ENCODE measurements at places on chromosomes 5 and 9.

DNA sequence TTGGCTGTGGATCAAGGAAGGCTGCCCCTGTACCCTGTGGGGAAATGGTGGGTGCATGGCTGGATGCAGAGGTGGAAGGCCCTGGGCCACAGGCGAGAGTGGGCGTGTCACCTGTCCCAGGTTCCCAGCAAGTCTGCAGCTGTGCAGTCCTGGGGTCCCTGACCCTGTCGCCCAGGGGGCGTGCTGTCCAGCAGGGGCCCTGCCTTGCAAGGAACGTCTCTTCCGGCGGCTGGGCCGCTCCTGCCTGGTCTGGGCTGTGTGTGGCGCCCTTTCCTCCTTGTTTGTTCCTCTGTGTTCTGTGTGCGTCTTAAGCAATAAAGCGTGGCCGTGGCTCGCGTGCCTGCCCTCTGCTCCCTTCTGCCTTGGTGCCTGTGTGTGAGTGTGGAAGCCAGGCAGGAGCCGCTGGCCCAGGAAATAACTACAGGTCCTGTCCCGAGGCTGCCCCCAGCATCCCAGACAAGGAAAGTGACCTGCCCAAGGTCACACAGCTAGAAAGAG is 8.4 kb downstream of the SLC2A6 start:
- DNase-seq, result no peak

DNA sequence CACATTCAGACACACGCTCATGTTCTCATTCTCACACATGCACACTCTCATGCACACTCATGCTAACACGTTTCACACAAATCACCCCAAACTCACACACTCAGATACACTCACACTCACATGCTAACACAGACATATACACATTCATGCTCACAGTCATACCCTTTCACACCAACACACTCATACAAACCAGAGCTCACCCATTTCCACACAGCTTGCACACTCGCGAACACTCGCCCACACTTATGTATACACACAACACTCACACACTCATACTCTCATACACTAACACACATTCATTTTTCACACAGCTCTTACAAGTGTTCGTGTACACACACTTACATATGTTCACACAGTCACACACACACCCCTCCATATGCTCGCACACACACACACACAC is 64.1 kb upstream of the IL17B start:
- DNase-seq, result no peak

DNA sequence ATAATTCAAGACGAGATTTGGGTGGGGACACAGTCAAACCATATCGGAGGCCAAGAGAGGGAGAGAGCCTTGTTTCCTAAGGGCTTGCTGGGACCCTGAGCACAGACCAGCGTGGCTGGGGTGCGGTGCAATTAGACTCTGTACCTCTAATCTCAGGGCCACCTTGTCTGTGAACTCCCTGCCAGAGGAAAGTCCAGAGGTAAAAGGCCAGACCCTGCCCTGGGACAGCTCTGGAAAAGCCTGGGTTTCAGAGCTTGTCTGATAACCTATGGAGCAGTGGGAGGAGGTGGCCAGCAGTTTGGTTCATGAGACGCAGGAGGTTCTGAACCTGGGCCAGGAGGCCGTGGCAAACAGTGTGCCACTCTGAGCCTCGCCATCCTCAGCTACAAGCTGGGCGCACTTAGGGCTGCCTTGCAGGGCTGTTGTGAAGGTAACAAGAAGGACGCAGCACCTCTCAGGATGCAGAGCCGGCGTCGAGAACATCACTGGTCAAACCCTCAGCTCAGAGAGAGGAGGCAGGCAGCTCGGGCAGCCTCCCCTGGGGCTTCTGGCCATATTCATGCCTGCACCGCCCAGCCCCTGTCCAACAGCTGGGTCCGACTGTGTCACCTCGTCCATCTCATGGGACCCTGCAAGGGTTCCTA is 4.8 kb upstream of the DOLPP1 start:
- no peak for DNase-seq

DNA sequence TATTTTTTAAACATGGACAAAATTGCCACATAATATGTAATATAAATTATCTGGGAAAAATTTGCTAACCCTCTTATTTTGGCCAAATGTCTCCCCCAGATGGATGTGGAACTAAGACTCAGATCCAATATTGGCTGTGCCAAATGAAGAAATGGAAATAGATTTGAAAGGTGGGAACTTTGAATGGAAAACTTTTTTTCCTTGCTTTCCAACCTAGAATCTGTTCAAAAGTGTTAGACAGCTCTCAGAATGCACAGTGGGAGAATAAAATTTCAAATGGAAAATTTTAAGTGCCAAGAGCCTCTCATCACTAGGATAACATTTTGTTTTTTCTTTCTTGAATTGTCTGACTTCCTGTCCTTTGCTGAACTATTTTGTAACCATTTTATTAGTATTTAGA is 142.6 kb upstream of the GAS1 start:
- DNase-seq, result no peak

DNA sequence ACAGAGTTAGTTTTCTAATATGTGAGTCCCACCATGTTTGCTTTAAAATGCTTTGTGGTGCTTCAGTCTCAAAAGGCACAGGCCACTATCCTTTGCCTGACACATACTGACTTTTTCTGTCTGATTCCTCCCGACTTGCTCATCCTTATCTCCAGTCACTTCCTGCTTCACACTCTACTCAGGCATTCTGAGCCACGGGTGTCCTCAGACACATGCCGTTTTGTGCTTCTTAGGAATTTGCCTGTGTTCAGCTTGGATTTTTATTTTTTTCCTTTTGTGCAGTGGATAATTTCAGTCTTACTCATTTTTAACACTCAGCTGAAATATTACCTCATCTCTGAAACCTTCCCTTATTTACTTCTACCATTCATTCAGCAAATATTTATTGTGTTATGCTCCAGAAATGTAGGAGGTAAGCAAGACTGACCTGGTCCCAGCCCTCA is 54.1 kb downstream of the MAN2A1 start:
- peak; percentile 93 for DNase-seq

DNA sequence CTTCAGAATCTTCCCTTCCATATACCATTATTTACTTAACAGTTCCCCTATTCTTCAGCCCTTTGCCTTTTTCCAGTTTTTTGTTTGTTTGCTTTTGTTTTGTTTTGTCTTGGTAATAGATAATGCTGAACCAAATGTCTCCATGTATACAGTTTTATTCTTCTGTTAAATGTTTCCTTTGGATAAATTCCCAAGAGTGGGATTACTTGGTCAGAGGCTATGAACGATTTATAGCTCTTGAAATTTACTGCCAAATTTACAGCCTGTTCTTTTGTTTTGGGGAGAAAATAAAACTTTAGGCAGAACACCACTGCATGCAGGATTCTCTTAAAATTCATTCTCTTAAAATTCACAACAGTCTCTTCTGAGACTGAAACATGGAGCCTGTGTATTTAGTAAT is 38.6 kb downstream of the NR4A3 start:
- no peak for DNase-seq

- DNase-seq, result no peak
Measured at GRCh38 chr9:127154003-127154389, 31.6 kb upstream of the ANGPTL2 start.

- peak; percentile 62 for DNase-seq
Measured at GRCh38 chr9:98074115-98074990, 17.8 kb downstream of the NANS start.

- DNase-seq, result no peak
Measured at GRCh38 chr9:110187126-110187525, 20.8 kb downstream of the C9orf152 start.

DNA sequence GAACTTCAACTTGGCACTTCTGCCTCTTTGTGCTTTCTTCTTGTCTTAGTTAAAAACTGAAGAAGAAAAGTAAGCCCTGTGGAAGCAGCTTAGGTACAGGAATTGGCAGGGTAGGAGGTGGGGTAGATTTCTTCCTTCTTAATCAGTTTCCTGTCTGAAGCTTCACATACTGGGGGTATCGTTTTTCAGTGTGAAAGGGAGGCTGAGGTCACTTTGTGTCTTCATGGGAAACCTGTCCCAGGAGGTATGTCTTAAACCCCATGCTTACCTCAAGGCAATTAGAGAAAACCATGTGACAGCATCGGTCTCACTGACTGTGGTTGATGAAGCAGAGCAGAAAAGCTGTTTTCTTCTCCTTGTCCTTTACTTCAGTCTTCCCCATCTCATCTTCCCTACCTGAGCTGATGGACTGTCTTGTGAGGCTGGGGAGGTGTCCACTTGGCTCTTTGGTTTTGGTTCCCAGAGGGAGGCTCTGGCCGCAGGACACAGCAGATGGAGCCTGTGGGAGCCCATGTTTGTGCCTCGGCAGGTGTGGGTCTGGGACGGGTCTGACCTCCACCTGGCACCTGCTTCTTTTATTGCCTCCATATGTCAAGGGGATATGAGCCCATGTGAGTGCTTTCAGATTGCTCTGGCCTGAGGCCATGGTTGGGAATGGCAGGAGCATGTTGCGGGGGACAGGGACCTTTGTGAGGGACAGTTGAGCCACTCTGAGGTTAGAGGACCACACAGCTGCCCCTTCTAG is 47.0 kb downstream of the SH3GL2 start:
- no peak for DNase-seq

DNA sequence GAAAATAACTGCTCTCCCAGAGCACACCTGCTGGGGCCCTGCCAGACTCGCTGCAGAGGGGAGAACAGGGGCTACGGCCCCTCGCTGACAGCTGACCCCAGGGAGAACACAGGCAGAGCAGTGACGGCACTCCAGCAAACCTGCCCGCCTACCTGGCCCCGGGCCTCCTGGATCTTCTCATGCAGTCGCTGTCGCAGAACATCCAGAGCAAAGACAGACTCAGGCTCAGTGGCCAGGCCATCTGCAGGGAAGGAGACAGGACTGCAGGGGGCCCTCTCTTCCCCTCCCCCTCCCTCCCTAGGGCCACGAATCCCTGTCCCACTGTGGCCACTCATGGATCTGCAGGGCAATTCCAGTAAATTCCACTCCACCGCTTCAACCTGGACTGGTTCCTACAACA is 2.4 kb downstream of the SURF6 start:
- no peak for DNase-seq

DNA sequence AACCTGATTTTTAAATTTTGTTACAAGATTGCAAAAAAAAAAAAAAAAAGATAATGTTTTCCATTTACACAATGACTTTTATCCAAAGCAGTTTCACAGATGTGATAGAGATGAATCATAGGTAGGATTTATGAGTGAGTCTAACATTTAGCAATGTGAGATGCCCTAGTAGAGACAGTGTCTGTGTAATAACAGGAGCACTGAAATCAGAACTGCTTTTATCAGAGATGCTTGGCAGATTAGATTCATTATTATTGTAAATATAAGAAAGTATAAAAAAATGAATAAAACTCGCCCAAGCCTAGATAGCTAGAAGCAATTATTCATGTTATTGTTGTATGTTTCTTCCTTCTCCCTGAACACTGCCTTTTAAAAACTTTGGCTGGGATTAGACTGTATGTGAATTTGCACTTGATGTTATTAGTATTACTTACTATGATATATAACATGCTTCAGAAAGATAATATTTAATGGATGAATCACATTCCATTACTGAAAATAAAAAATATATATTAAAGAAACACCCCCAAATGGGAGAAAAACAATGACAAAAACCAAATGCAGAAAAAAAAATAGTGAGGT is 567.3 kb upstream of the KLF4 start:
- DNase-seq, result peak; percentile 82

- peak; percentile 32 for DNase-seq
Measured at GRCh38 chr9:126613651-126614050, at the start of gene LMX1B. TSS of gene LMX1B (plus strand) at chr9:126613928. CDS start at chr9:126614450, 522 bp downstream.

DNA sequence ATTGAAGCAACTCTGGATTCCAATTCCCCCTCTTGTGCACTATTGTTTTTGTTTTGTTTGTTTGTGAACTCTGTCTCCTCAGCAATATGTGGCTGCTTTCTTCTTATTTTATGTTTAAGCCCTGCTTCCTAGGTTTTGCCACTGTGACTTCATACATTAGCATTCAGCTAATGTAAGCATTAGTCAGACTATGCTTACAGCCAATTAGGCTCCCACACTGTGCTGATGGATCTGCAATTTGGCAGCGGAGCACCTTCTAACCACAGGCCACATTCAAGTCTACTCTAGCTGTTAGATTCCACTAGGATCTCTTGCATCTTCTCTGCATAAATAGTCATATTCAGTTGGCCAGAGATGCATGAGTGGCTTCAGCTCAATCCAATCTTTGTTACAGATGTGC is 9.6 kb upstream of the BICD2 start:
- peak; percentile 80 for DNase-seq

DNA sequence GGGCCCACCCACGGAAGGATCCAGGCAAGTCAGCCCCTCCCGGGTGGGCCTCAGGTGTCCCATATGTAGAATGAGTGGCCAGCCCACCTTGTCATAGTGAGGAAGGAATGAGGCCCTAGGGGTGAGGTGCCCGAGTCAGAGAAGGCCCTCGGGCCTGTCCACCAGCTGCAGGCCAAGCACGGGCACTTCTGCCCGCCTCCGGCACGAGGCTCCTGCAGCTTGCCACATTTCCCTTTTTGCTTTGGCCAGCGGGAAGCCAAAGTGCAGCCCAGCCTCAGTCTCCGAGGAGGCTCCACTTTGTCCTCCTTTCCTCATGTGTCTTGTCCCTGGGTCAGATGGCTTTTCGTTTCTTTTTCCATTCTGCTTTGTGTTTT is 72.9 kb downstream of the PSMB7 start:
- no peak for DNase-seq

DNA sequence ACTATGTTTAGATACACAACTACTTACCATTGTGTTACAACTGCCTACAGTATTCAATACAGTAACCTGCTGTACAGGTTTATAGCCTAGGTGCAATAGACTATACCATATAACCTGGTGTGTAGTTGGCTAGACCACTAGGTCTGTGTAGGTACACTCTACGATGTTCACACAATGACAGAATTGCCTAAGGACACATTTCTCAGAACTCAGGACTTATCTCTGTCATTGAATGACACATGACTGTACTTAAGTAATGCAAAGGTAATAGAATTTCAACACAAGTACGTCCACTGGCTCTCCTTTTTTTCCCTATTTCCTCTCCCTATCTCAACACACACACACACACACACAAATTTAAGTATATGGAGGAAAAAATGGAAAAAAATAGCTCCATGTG is 385.6 kb downstream of the CTNND2 start:
- DNase-seq, result no peak

GRCh38 chr9:35856206-35856605 is 14.0 kb downstream of the OR13J1 start:
- no peak for DNase-seq

- no peak for DNase-seq
Measured at GRCh38 chr5:54717870-54718269, 200.3 kb downstream of the SNX18 start.

Measured in fibroblast of villous mesenchyme (primary cell).